ENCODE measurements at places on chromosomes 3 and 15. TPM values are rescaled to one million over a fixed set of nuclear protein-coding genes. Genes with fewer than 3 reads are reported as not detected.

GRCh38 chr15:88342666-88343065, 86.1 kb upstream of the NTRK3 start:
- DNase-seq, result no peak

DNA sequence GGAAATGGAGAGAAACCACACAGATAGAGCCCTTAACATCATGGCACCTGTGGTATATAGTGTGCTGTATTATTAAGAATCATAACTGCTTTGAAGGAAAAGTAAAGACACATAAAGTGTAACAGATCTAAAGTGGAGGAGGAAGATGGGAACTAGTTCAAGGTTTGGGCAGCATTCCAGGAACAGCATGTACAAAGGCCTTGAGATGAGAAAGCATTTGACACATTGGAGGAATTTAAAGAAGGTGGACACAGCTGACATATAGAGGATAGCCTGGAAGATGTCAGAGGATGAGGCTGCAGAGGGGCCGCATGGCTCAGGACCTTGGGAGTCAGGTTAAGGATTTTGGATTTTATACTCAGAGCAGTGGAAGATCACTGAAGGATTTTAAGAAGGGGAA, 39.0 kb downstream of the LRTM1 start:
- DNase-seq, result no peak

DNA sequence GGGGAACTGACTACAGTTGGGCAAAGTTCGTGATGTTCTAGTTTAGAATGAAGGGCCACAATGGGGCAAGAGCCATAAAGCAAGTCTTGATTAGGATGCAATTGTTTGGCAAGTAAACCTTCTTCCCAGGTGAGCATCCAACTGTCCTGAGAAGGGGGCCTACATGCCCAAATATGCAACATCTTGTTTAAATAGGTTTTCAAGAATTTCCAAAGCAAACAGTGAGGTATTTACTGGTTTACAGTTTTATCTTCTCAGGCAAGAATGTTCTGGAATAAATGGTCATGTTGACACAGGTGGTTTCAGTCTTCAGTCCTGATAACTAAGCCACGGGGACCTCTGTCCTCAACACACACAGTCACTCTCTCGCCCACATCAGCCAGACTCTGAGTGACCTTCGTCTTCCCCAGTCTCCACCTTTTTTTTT, 90.3 kb upstream of the FAM174B start:
- no peak for DNase-seq

CCR1 gene
- 6.4 TPM for total RNA-seq

- no peak for DNase-seq
Measured at GRCh38 chr15:44536302-44536961, 515 bp upstream of the EIF3J start.

- no peak for DNase-seq
Measured at GRCh38 chr15:78104119-78104479, 11.7 kb downstream of the SH2D7 start.
